ENCODE measurements at places on chromosomes 1 and 21.

DNA sequence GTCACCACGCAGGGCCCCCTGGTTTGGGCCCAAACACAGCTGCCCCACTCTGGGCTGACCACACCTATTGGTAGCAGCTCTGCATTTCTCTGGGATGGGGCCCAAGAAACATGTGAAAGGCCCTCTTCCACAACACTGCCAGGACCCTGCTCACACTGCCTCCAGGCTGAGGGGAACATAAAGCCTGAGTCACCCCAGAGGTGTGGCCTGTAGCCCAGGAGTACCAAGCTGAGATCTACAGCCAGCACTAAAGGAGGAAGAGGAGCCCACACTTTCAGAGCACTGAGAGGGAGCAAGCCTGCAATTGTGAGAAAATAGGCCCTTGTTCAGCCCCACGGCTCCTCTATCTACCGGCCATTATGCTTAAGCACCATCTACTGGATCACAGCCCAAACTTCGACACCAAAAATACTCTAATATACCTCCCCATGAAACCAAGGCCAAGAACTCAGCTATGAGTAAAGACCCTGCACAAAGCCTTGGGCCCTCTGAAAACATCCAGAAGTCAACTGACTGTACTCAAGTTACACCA, 14.4 kb upstream of the OR2T10 start:
- no peak overlapping the region for H3K4me3 ChIP-seq
- no peaks in the 10 kb centered on the region for H3K27me3 ChIP-seq
- no peak overlapping the region for H3K27ac ChIP-seq
- peaks cover 6% of the 10 kb centered on the region for H3K4me1 ChIP-seq

DNA sequence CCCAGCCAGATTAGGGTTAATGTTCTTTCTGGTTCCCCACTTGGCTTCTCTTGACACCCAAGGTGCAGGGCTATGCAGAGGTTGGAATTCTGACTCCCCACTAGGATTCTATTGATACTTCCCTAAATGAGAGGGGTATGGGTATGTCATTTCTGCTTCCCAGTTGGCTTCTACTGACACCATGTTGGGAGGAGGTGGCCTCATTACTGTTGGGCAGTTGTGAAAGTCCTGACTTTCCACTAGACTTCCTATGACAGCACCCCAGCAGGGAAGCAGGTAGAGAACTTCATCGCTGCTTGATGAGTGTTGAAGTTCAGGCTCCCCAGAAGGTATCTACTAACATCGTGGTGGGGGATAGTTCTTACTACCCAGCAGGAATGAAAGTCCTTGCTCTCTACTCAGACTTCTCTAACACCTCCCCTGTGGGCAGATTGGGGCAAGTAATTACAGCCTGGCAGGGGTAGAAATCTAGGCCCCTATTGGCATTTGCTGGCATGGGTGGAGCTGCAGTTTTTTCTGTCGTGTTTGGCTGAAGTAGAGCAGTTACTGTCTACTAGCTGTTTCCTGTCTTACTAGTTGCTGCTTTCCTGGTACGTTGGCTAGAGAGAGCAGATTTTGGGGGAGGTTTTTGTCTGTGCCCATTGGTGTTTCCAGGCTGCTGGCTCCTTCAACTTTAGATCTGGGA, 41.5 kb downstream of the ZYG11B start:
- peaks cover 30% of the 10 kb centered on the region for H3K36me3 ChIP-seq
- DNase-seq, result no peak
- H3K27ac ChIP-seq, result peak overlapping the region; percentile 14

GRCh38 chr21:26732432-26733221, 112.6 kb downstream of the ADAMTS1 start:
- no peaks in the 10 kb centered on the region for H3K36me3 ChIP-seq
- H3K27ac ChIP-seq, result no peak overlapping the region
- H3K4me3 ChIP-seq, result no peak overlapping the region
- peaks cover 3% of the 10 kb centered on the region for H3K27me3 ChIP-seq

- peak overlapping the region; percentile 35 for H3K27ac ChIP-seq
- H3K36me3 ChIP-seq, result peaks cover 7% of the 10 kb centered on the region
- peaks cover 7% of the 10 kb centered on the region for H3K4me1 ChIP-seq
- H3K4me3 ChIP-seq, result no peak overlapping the region
- no peak for DNase-seq
- no peaks in the 10 kb centered on the region for H3K27me3 ChIP-seq
Observed at GRCh38 chr1:241156231-241156965, 200.6 kb downstream of the RGS7 start.

GRCh38 chr1:14666962-14667650, 68.6 kb downstream of the KAZN start:
- H3K27ac ChIP-seq, result no peak overlapping the region
- H3K4me3 ChIP-seq, result no peak overlapping the region
- peaks cover 8% of the 10 kb centered on the region for H3K27me3 ChIP-seq
- no peaks in the 10 kb centered on the region for H3K36me3 ChIP-seq
- no peaks in the 10 kb centered on the region for H3K4me1 ChIP-seq

- DNase-seq, result no peak
- H3K4me3 ChIP-seq, result no peak overlapping the region
- H3K4me1 ChIP-seq, result peaks cover 17% of the 10 kb centered on the region
- H3K27me3 ChIP-seq, result peaks cover 20% of the 10 kb centered on the region
Observed at GRCh38 chr21:26849428-26850115, 4.4 kb upstream of the ADAMTS1 start.

GRCh38 chr21:25467896-25468295, 139.4 kb downstream of the MRPL39 start:
- no peaks in the 10 kb centered on the region for H3K27me3 ChIP-seq
- H3K4me3 ChIP-seq, result no peak overlapping the region
- H3K27ac ChIP-seq, result no peak overlapping the region
- no peaks in the 10 kb centered on the region for H3K4me1 ChIP-seq
- H3K36me3 ChIP-seq, result peaks cover 1% of the 10 kb centered on the region

- H3K4me1 ChIP-seq, result peaks cover 22% of the 10 kb centered on the region
- no peak for DNase-seq
- H3K27ac ChIP-seq, result peak overlapping the region; percentile 92
- H3K36me3 ChIP-seq, result peaks cover 3% of the 10 kb centered on the region
- H3K4me3 ChIP-seq, result peak overlapping the region; percentile 95
Observed at GRCh38 chr1:46617108-46617800, 643 bp upstream of the MOB3C start.

GRCh38 chr1:75470448-75470847, 140.5 kb downstream of the SLC44A5 start:
- H3K27ac ChIP-seq, result no peak overlapping the region
- H3K4me3 ChIP-seq, result no peak overlapping the region
- H3K4me1 ChIP-seq, result no peaks in the 10 kb centered on the region
- no peak for DNase-seq
- H3K36me3 ChIP-seq, result no peaks in the 10 kb centered on the region
- peaks cover 2% of the 10 kb centered on the region for H3K27me3 ChIP-seq

- no peak within 1 kb of the TSS for H3K27ac ChIP-seq
- no peaks in the 10 kb centered on the region for H3K27me3 ChIP-seq
- no peak for DNase-seq
- peaks cover 4% of the 10 kb centered on the region for H3K36me3 ChIP-seq
Observed at GRCh38 chr1:244050835-244051444, at the start of gene ZBTB18. Gene ZBTB18, plus strand, starts transcription at chr1:244051283. Its CDS starts 149 bp downstream, at chr1:244051432.

DNA sequence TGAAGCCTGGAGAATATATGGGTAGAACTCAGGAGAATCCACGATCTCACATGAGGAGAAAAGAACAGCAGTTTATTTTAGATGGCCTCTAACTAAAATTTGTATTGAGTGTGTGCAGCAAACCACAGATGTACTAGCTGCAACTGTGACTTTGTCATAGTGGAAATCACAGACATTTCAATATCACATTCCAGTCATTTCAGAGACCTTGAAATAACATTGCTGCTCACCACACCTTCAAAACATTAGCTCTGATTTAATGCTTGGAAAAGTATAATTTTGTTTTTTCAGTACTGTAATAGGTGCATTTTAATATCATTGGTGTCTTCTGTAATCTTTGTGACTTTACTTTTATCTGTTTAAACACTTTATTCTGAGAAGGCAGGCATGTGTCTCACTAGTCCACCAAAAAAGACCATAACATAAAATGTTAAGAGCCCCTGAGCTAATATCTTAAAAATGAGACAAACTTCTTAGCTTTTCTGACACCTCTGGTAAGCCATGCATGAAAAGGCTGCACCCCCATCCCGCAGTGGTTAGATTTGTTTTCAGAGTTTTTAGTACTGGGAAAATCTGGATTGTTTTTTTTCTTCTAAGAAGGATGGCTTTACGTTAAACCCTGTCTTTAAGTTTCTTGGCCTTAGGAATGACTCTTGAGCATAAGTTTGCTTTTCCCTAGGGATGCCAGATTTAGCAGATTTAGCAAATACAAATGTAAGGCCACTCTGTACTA, 30.1 kb downstream of the KCNJ15 start:
- H3K36me3 ChIP-seq, result no peaks in the 10 kb centered on the region
- H3K27me3 ChIP-seq, result no peaks in the 10 kb centered on the region
- H3K27ac ChIP-seq, result no peak overlapping the region
- H3K4me3 ChIP-seq, result no peak overlapping the region
- no peak for DNase-seq

DNA sequence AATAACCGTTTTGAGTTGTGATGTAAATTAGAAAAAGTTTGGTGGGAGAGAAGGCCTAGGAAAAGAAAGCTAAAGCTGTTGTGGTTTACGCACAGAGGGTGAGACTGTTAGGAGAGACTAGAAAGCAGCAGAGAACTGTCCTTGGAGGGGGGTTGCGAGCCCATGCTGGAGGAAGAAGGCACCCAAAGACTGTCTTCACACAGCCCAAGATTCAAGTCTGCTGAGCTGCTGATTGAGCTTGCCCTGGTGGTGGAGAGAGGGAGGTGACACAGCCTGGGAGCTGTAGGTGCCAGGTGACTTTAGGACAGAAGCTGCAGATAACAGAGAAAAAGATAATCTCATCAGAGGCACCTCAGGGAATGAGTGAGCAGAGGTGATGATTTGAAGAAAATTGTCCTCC, 18.3 kb upstream of the TLR5 start:
- peaks cover 24% of the 10 kb centered on the region for H3K27me3 ChIP-seq
- no peak overlapping the region for H3K4me3 ChIP-seq
- no peaks in the 10 kb centered on the region for H3K36me3 ChIP-seq
- no peak for DNase-seq
- no peaks in the 10 kb centered on the region for H3K4me1 ChIP-seq

- H3K4me1 ChIP-seq, result peaks cover 2% of the 10 kb centered on the region
- no peak overlapping the region for H3K27ac ChIP-seq
- DNase-seq, result no peak
- peaks cover 22% of the 10 kb centered on the region for H3K36me3 ChIP-seq
- no peak overlapping the region for H3K4me3 ChIP-seq
Observed at GRCh38 chr1:180286417-180286816, 56.4 kb downstream of the LHX4 start.
